ENCODE measurements at places on chromosomes 7 and 10. TPM values are rescaled to one million over a fixed set of nuclear protein-coding genes. Genes with fewer than 3 reads are reported as not detected.

GRCh38 chr10:105170521-105170920 is 529.4 kb downstream of the SORCS3 start:
- no peaks in the 10 kb centered on the region for H3K36me3 ChIP-seq
- no peak for DNase-seq
- no peaks in the 10 kb centered on the region for H3K27me3 ChIP-seq
- H3K27ac ChIP-seq = no peak overlapping the region

GRCh38 chr7:95874541-95875265 is 102.3 kb downstream of the DYNC1I1 start:
- H3K4me1 ChIP-seq = no peaks in the 10 kb centered on the region
- no peaks in the 10 kb centered on the region for H3K36me3 ChIP-seq
- H3K27ac ChIP-seq = no peak overlapping the region
- no peak for DNase-seq

GRCh38 chr10:82981137-82981723 is 1106.2 kb downstream of the NRG3 start:
- no peak for DNase-seq
- no peaks in the 10 kb centered on the region for H3K4me1 ChIP-seq
- no peaks in the 10 kb centered on the region for H3K36me3 ChIP-seq
- H3K27ac ChIP-seq = no peak overlapping the region

DNA sequence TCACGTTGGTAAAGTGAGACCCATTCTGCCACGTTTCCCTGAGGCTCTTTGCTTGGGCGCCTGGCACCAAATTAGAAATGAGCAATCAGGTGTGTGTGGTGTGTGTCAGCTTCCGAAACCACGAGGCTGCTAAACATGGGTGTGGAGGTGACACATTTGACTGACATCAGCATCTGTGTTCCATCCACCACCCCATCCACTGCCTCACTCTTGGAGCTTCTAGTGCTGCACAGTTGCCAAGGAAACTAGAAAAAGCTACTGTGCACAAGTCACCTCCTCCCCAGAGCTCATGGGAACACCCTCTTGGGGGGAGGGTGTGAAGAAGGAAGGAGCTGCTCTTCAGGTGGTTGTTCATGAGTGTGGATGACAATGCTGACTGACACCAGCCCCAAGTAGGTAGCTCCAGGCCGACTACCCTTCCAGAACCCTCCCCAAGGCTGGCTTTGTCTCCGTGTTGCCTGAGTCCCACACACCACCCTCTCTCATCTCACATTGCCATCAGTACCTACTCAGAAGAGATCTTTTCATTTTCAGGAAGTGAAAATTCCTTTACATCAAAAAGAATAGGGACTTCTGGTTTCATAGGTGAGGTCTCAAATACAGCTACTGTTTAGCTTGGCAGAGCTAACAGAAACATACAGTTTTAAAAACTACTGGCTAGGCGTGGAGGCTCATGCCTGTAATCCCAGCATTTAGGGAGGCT is 152.2 kb downstream of the TMEM178B start:
- H3K4me3 ChIP-seq = no peak overlapping the region
- H3K36me3 ChIP-seq = no peaks in the 10 kb centered on the region
- no peak overlapping the region for H3K27ac ChIP-seq
- no peaks in the 10 kb centered on the region for H3K4me1 ChIP-seq
- no peak for DNase-seq

DNA sequence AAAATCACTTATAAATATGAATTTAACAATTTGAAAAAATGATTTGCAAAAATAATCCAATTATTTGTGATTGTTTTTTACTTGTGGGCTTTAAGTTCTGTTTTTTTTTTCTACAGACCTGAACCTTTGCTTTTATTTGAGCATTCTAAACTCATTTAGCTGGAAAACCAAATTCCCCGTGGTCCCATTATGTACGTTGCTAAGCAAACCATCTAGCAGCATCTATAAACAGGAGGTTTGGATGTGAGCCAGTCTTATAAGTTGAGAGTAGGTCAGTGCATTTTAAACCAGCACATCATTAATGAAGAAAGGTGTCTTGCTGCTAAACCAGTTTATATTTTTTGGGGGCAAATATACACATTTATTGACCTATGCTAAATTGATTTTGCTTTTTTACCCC is 77.3 kb downstream of the LRRN3 start:
- DNase-seq = no peak

- H3K27me3 ChIP-seq = no peaks in the 10 kb centered on the region
- peaks cover 42% of the 10 kb centered on the region for H3K4me1 ChIP-seq
- H3K4me3 ChIP-seq = no peak overlapping the region
- H3K27ac ChIP-seq = no peak overlapping the region
- no peak for DNase-seq
- H3K36me3 ChIP-seq = no peaks in the 10 kb centered on the region
Observed at GRCh38 chr7:956031-956430, 1.6 kb upstream of the ADAP1 start.

DNA sequence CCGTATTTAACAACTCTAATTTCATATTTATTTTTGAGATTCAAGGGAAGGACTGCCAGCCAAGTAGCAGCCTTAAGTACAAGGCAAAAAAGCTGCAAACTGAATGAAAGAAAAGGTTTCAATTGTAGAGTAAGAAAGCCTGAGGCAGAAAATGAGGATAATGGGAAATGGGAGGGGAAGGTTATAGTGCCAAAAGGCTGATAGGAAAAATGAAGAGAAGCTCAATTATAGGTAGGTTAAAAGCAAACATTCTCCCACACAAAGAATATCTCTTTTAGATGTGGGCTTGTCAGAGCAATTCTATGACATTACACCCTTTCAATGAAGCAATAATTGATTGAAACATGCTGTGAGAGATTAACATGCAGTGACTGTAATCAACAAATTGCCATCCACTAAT is 175.3 kb downstream of the RAPGEF5 start:
- no peak for DNase-seq
- no peak overlapping the region for H3K4me3 ChIP-seq
- H3K36me3 ChIP-seq = no peaks in the 10 kb centered on the region

- no peaks in the 10 kb centered on the region for H3K36me3 ChIP-seq
- peak overlapping the region; percentile 100 for H3K27ac ChIP-seq
- peak overlapping the region; percentile 12 for H3K4me3 ChIP-seq
- peaks cover 75% of the 10 kb centered on the region for H3K4me1 ChIP-seq
- DNase-seq = peak; percentile 48
- H3K27me3 ChIP-seq = no peaks in the 10 kb centered on the region
Observed at GRCh38 chr10:132446661-132447445, 49.9 kb downstream of the PWWP2B start.

DNA sequence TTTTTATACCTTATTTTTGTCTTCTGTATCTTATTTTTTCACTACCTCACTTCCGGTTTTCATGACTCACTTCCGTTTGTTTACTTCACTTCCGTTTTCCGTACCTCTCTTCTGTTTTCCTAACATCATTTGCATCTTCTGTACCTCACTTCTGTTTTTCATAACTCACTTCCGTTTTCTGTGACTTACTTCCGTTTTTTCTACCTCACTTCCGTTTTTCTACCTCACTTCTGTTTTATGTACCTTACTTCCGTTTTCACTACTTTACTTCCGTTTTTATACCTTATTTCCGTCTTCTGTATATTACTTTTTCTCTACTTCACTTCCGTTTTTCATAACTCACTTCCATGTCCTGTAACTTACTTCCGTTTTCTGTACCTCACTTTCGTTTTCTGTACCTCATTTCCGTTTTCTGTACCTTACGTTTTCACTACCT is 492.5 kb upstream of the AKR1E2 start:
- H3K4me1 ChIP-seq = no peaks in the 10 kb centered on the region
- no peak for DNase-seq
- peak overlapping the region; percentile 64 for H3K27ac ChIP-seq
- no peaks in the 10 kb centered on the region for H3K36me3 ChIP-seq
- no peaks in the 10 kb centered on the region for H3K27me3 ChIP-seq
- no peak overlapping the region for H3K4me3 ChIP-seq

GRCh38 chr7:141702047-141702567 is at the start of gene DENND11:
Gene DENND11, minus strand, starts transcription at chr7:141702166. Its CDS starts 13 bp downstream, at chr7:141702153.
- no peaks in the 10 kb centered on the region for H3K27me3 ChIP-seq
- H3K4me3 ChIP-seq = peak within 1 kb of the TSS; percentile 50
- H3K36me3 ChIP-seq = no peaks in the 10 kb centered on the region

- no peaks in the 10 kb centered on the region for H3K27me3 ChIP-seq
- H3K4me1 ChIP-seq = no peaks in the 10 kb centered on the region
- H3K27ac ChIP-seq = no peak overlapping the region
- no peak for DNase-seq
Observed at GRCh38 chr10:59358576-59358975, 3.8 kb downstream of the FAM13C start.

GRCh38 chr10:107434854-107435253 is 270.3 kb upstream of the SORCS1 start:
- no peaks in the 10 kb centered on the region for H3K4me1 ChIP-seq
- no peaks in the 10 kb centered on the region for H3K36me3 ChIP-seq
- H3K4me3 ChIP-seq = no peak overlapping the region
- no peaks in the 10 kb centered on the region for H3K27me3 ChIP-seq

- no peak overlapping the region for H3K27ac ChIP-seq
- H3K4me3 ChIP-seq = no peak overlapping the region
- H3K36me3 ChIP-seq = no peaks in the 10 kb centered on the region
- no peaks in the 10 kb centered on the region for H3K27me3 ChIP-seq
- H3K4me1 ChIP-seq = no peaks in the 10 kb centered on the region
Observed at GRCh38 chr7:118949031-118949430, 724.5 kb downstream of the ANKRD7 start.

GRCh38 chr7:30799976-30800661 is 28.9 kb downstream of the MINDY4 start:
- no peaks in the 10 kb centered on the region for H3K4me1 ChIP-seq
- no peak for DNase-seq
- H3K36me3 ChIP-seq = no peaks in the 10 kb centered on the region
- no peak overlapping the region for H3K27ac ChIP-seq

DNA sequence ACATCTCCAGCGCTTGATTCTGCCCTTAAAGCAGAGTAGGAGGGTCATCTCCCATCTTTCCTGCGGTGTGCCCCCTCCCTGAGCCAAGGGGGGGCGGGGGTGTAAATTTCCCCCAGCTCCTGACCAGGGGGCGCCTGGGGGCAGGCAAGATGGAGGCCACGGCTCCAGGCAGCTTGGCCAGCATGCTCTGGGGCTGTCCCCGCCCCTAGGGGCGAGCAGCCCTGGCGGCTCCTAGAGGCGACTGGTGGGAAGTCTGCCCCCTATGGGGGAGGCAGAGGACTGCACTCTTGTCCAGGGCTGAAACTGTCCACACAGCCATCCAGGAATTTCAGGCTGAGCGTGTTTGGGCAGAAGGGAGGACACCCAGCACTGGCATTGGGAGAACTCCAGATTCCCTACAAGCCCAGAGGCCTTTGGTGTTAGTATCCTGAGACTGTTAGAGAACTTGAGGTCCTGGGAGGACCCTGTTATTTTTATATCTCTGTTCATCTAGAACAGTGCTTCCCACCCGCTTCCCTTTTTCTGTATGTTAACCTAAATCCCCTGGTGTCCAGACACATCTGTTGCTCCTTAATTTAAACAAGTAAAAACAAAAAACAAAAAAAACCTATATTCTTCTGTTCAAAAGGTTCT is 4.6 kb downstream of the STRA8 start:
- H3K36me3 ChIP-seq = no peaks in the 10 kb centered on the region
- DNase-seq = no peak
- H3K4me3 ChIP-seq = no peak overlapping the region
- no peaks in the 10 kb centered on the region for H3K27me3 ChIP-seq
- H3K4me1 ChIP-seq = no peaks in the 10 kb centered on the region

- no peaks in the 10 kb centered on the region for H3K36me3 ChIP-seq
- no peaks in the 10 kb centered on the region for H3K27me3 ChIP-seq
- no peaks in the 10 kb centered on the region for H3K4me1 ChIP-seq
- H3K27ac ChIP-seq = no peak overlapping the region
- no peak overlapping the region for H3K4me3 ChIP-seq
- DNase-seq = no peak
Observed at GRCh38 chr10:24382045-24382444, 173.1 kb downstream of the KIAA1217 start.

- no peaks in the 10 kb centered on the region for H3K36me3 ChIP-seq
- DNase-seq = no peak
- no peaks in the 10 kb centered on the region for H3K27me3 ChIP-seq
- no peaks in the 10 kb centered on the region for H3K4me1 ChIP-seq
- H3K4me3 ChIP-seq = no peak overlapping the region
Observed at GRCh38 chr10:51406581-51406980, 292.8 kb downstream of the CSTF2T start.

Gene NUTM2E
- 0.30 TPM for total RNA-seq

Gene PNLIPRP2
- not detected for total RNA-seq

Gene NOM1
- total RNA-seq = 22.5 TPM

Gene P4HA1
- 16.3 TPM for total RNA-seq

Gene GTF2I
- total RNA-seq = 153 TPM

Gene ZNF804B
- not detected for total RNA-seq

Gene PHYHIPL
- total RNA-seq = not detected

Gene CPA1
- total RNA-seq = not detected

Gene NPC1L1
- total RNA-seq = 0.10 TPM

Gene NAT16
- not detected for total RNA-seq

Gene STEAP1B
- total RNA-seq = not detected

All from natural killer cell (primary cell).